Activated CD4-positive, alpha-beta T cell treated with anti-CD3 and anti-CD28 coated beads, Interleukin-2, amount 50 U/mL, for 24 hours (primary cell): ENCODE measurements at places on chromosomes 1 and 21.
A peak's percentile ranks its signal among the peaks of the same experiment; 100 is the strongest.

GRCh38 chr1:19735440-19736127 is 64.1 kb downstream of the TMCO4 start:
- no peak for DNase-seq

GRCh38 chr21:43718872-43719747 is at the start of gene PDXK:
Gene PDXK (plus strand): TSS chr21:43719129. CDS start chr21:43719295, 166 bp downstream.
- DNase-seq, result peak; percentile 63

DNA sequence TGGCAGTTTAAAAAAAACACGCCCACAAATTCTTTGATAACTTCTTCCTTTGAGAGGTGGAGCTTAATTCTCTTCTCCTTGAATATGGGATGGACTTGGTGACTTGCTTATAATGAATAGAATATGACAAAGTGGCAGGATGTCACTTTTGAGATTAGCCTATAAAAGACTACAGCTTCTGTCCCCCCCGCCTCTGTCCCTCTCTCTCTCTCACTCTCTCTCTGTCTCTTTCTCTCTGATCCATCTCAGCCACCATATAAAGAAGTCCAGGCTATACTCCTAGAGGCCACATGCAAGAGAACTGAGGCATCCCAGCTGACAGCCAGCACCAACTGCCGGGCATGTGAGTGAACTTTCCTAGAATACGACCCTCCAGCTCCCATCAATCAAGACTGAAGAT is 7.7 kb upstream of the DMBX1 start:
- DNase-seq, result no peak

DNA sequence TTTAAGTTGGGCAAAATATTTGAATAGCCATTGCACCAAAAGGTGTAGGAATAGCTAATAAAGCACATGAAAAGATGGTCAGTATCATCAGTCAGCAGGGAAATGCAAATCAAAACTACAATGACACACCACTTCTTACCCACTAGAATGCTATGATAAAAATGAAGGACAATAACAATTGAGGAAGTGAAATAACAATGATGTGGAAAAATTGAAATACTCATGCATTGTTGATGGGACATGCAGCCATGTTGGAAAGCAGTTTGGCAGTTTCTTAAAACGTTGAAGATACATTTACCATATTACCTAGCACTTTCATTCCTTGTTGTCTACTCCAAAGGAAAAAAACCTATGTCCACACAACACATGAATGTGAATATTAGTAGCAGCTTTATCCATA is 28.4 kb downstream of the HSD3B1 start:
- DNase-seq, result no peak

DNA sequence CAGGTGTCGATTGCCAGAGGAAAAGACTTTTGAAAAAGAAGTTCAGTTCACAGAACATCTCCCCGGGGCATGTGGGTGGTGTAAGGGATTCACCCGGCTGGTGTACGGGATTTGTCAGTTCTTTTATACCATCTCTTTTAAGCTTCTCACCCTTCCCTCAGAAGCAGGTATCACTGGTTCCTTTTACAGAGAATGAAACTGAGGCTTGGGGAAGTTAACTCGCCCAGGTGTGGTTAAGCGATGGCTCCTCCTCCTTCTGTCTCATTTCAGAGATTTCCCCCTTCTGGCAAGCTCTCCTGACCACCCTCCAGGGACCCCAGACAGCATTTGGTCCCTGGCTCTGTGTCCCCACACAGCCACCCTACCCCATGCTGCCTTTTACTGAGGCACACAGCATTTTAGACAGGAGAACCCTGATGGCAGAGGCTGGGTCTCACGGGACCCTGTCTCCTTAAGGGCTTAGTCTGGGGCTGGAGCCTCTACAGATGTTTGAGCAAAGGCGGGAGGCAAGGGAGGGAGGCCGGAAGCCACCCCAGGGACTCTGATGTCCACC is 2.8 kb upstream of the ECE1 start:
- DNase-seq, result peak; percentile 53

- DNase-seq, result no peak
These were observed 12.7 kb downstream of the CD58 start for GRCh38 chr1:116558140-116558549.

GRCh38 chr1:248840946-248841345 is 2.9 kb downstream of the ZNF672 start:
- DNase-seq, result no peak

- DNase-seq, result no peak
These were observed 58.8 kb downstream of the CASZ1 start for GRCh38 chr1:10737651-10738050.

- DNase-seq, result no peak
These were observed 7.0 kb downstream of the TNFRSF18 start for GRCh38 chr1:1199141-1199960.

- DNase-seq, result no peak
These were observed 54.2 kb downstream of the TMEM53 start for GRCh38 chr1:44620072-44620471.

DNA sequence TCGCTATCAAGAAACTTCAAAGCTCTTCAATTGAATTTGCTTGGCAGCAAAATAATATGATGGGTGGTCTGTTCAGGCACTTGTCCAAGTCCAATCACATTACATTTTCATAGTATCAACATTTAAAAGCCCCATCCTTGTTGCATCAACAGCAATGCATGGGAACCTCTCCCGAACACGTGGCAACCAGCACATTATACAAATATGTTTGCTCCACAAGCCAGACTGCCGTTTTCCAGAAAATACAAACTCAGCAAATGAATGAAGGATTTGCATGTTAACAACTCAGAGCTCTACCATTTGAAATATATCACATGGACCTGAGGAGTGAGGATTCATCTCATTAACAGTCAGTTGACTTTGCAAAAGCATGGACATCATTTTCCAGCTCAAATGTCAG is 20.0 kb upstream of the LYPLAL1 start:
- no peak for DNase-seq

DNA sequence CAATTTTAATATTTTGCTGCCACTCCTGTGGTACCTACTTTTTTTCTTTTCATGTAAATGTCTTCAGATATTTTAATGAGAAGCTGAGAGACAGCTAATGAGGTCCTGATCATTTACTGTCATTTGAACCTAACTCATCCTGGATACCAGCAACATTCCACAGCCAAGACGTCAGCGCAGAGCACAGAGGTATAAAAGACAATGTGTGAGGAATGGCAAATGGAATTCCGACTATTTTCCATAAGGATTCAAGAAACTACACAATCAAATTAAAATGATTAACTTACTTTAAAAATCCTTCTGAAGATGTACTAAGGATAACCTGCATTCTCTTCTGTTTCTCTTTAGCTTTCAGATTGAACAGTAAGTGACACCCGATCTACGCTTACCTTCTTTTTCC is 38.8 kb downstream of the HEATR1 start:
- no peak for DNase-seq

GRCh38 chr1:243474136-243474881 is 218.5 kb downstream of the SDCCAG8 start:
- DNase-seq, result no peak

DNA sequence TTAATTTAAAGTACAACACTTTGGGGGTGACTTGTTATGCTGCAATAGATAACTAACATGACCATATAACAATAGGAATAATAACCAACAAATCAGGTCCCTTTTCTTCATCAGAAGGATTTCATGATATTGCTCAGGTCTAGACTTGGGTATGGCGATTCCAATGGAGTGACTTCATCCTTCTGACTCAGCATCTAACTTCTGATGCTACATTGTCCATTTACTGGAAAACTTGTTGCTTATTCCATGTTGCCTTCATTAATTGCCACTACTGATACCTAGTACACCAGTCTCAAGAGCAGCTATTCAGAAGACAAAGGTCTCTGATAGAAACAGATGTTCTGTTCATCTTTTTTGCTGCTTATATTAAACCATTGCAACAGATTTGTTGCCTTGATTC is 324.3 kb downstream of the TGFB2 start:
- DNase-seq, result no peak

DNA sequence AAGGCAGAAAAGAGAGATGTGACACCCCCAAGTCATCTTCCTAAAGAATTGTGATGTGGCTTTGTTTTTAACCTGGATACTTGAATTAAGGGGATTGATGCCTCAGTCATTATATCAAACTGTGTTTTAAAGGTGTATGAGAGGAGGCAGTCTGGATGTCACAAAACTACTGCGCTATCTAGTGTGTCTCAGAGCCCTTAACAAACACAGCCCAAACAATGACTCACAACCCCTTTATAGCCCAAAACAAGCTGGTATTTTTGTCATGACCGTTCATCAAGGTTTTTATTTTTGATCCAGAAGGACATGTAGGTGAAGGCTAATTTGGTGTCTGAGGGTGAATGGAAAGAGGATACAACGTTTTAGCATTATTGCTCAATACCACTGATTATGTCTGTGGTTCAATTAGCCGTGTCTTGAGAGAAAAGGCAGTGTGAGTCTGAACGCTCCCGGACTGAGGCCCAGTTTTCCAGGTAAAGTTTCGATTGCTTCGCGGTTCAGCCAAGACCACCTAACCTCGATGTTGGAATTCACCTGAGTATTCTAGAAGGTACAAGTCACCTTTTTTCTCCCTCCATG is 71.6 kb downstream of the SGIP1 start:
- no peak for DNase-seq

DNA sequence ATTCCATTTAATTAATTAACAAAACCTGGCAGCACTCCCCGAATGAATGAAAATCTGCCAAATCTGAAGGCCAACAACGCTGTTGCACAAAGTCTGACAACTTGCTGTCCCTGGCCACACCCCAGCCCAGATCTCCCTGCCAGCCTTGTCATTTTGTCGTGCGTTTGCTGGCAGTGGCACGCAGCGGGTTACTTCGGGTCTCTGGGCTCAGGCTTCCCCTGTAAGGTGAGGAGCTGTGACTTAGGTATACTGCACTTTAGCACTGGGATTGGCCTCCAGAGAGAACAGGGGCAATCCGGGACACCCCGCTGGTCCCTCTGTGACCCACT is 34.3 kb upstream of the SIM2 start:
- no peak for DNase-seq

GRCh38 chr1:92916899-92917298 is 44.4 kb downstream of the DIPK1A start:
- no peak for DNase-seq

- no peak for DNase-seq
These were observed 318.5 kb upstream of the C1orf174 start for GRCh38 chr1:4218619-4219018.

GRCh38 chr1:162571696-162572095 is 10.2 kb downstream of the UAP1 start:
- no peak for DNase-seq

DNA sequence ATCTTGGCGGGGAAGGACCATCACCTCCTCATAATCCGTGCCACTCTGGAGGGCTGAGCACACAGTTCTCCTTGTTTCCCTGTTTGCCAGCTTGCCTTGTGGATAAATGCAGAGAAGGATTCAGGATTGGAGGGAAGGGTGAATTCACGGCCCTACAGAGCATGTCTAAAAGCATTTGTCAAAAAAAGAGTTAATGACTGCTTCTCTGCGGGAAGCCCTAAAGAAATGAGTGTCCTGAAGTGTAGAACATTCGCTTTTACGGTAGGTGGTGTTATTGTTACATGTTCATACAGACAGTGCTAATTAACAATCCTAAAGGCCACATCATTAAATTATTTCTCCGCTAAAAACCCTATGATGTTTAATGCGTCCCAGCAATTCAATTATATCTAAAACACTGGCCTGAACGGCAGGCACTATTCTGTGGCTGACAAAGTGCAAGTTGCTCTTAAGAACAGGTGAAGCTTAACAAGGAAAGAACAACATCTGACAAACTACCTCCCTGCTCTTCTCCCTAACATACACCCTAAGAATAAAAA is 112.3 kb upstream of the NFIA start:
- no peak for DNase-seq

- no peak for DNase-seq
These were observed 20.0 kb downstream of the HTR6 start for GRCh38 chr1:19684677-19685076.

DNA sequence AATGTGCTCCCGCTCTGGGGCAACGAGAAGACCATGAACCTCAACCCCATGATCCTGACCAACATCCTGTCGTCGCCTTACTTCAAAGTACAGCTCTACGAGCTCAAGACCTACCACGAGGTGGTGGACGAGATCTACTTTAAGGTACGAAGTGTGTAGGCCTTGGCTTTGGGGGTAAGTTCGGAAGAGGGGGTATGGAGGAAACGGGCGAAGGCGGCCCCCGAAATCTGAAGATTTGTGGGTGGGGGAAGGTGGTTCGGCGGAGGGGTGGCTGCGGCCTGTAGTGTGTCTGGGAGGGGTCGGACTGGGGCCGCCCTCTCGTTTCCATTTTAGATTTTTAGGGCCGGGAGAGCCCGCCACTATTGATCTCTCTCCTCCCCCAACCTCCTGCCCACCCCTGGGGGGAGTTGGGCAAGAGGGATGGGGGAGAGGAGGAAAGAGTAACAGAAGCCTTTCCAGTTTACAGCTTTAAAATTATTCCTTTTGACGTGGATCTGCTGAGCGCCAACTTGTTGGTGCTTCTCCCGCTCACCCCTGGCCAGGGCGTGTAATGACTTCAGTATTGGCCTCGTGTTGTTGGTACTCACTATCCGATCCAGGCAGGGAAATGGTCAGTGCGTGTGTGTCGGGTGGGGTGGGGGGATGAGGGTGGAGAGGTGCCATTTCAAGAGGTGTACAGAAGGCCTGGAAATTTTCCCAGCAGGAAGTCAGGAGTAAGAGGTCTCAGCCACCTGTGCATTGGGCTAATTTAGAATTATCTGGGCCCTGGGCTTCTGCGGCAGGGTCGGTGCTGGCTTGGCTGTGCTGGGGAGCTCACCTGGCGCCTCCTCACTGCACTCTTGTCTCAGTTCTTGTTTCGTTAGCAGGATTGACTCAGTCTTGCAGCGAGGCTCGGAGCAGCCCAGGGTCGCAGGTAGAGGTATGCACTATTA is 880 bp downstream of the PRPF38B start:
- DNase-seq, result no peak

DNA sequence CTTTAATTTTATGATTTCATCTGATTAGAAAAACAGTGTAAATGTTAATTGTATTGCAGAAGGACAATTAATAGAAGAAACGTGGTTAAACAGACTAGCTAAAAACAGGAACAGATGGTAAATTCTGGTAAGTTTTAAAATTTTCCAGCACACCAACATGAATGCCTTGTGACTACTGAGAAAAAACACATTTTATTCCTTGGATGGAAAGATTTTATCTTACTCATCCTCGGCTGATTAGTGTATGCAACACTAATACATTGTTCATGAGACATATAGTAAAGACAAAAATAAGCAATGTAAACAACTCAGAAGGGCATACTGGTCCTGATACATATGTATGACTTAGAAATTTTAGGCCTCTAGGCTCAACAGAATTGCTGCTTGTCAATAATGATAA is 4.9 kb upstream of the AK5 start:
- DNase-seq, result no peak

- DNase-seq, result peak; percentile 43
These were observed 51.3 kb upstream of the GFI1 start for GRCh38 chr1:92538048-92538412.
